ENCODE measurements at places on chromosomes 13 and 19. TPM values are rescaled to one million over a fixed set of nuclear protein-coding genes. Genes with fewer than 3 reads are reported as not detected.

The EDDM13 gene
- polyA plus RNA-seq: 0.43 TPM

The KISS1R gene
- 0.28 TPM for polyA plus RNA-seq

The TUBA3C gene
- polyA plus RNA-seq: not detected

DNA sequence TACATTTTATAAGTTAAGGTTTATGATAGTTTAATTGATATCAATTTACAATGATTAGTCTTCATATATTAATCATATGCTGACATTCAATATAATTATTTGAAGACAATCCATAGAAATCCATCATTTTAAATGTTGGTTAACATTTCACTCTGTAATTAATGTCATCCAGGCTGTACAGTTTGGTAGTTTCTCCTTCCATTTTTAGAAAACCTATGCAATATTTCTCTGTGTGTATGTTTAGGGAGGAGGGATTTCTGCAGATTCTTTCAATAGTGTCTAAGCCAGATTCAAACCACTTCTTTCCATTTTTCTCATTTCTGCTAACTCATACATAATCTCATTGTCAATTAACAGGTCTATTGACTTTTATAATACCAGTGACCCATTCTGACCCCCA lies 1159.0 kb upstream of the ATXN8OS start:
- no peak for DNase-seq

GRCh38 chr13:78993792-78994191 lies 334.8 kb upstream of the OBI1 start:
- DNase-seq: no peak

- no peak for DNase-seq
These were observed 66.1 kb downstream of the RFX2 start for GRCh38 chr19:6044056-6044805.

DNA sequence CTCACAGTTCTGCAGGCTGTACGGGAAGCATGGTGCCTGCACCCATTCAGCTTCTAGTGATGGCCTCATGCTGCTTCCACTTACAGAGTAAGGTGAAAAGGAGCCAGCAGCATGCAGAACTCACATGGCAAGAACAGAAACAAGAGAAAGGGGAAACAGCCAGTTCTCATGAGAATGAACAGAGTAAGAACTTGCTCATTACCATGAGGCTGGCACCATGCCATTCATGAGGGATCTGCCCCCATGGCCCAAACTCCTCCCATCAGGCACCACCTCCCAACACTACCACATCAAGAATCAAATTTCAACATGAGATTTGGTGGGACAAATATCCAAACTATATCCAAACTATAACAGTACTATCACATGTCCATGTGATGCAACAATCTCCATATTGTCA lies 72.1 kb downstream of the KATNAL1 start:
- DNase-seq: no peak

DNA sequence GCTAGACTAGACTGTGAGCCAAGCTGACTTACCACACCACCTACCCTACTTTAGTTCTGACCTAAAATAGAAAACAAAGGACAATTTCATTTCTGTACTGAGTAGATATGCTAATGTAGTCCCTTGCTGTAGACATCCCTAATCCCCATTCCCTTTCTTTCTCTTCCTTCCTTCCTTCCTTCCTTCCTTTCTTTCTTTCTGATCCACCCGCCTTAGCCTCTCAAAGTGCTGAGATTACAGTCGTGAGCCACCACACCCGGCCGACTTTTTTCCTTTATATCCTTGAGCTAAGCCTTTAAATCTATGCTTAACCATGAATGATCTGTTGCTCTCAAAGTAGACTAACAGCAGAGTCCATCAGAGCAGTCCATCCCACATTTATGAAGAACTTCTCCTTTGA lies 465.0 kb downstream of the SLITRK6 start:
- no peak for DNase-seq

GRCh38 chr13:96925916-96926628 lies 68.2 kb downstream of the OXGR1 start:
- no peak for DNase-seq

DNA sequence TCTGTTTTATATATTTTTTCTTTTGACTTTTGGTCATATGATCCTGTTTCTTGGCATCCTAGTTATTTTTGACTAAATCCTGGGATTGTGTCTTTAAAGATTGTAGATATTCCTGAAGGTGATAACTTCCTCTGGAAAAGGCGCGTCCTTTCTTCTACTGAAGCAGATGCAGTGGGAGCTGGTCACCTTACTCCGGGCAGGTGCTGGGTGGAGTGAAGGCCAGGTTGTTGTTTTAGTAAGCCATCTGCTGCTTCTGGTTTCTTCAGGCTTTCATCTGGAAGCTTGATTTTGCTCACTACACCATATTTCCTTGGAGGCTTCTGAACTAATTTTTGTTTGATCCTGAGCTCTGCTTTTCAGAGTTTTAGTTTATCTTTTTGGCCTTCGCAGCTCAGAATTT lies 21.5 kb downstream of the URI1 start:
- no peak for DNase-seq

- DNase-seq: no peak
These were observed 46.6 kb downstream of the PIN1 start for GRCh38 chr19:9881720-9882119.

GRCh38 chr19:41870401-41870873 lies 6.6 kb upstream of the CD79A start:
- DNase-seq: no peak

DNA sequence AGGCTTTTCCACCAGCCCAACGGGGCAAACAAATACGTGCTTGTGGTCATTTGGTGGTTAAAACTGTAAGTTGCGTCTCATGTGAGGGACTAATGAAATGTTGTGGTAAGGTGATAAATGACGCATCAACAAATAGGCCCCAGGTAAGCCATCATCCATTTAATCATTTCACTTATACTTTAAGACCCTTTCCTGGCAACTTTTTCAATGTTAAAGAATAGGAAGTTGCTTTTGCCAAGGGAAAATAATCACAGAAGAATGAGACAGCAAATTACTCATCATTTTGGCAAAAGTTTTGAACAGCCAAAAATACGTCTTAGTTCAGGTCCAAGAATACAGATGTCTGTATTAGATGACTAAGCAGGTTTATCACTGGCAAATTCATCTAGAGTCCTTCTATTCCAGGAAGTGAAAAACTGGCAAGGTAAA lies 660.4 kb downstream of the SLITRK1 start:
- DNase-seq: no peak

DNA sequence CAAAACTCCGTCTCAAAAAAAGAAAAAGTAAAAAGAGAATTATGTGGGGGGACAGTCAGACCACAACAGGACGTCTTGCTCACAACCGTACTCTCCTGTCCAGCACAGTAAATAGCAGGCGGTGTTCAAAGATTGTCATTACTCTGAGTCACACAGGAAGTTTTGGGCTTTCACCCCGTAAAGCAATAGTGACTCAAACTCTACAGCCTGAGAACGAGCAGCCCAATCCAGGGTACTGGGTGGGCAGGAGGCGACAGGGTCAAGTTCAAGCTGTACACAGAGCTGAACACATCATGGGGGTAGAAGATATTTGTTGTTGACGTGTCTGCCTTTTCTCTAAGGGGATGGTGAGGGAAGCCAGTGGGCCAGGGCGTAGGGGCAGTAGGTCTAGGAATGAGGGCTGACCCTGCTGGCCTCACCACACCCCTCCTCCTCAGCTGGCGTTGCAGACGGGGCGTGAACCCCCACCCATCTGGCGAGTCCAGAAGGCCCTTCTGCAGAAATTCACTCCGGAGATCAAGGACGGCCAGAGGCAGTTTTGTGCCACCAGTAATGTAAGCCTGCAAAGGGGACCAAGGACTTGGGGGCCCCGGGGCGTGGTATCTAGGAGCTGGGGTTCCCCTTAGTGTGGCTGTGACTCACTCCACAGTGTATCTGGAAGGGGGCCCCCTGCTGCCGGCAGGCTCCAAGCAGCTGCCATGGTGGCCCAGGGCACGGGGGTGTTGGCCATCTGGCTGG lies 23.3 kb downstream of the PRR12 start:
- DNase-seq: no peak

- no peak for DNase-seq
These were observed 2.5 kb upstream of the TMEM59L start for GRCh38 chr19:18610245-18610555.

DNA sequence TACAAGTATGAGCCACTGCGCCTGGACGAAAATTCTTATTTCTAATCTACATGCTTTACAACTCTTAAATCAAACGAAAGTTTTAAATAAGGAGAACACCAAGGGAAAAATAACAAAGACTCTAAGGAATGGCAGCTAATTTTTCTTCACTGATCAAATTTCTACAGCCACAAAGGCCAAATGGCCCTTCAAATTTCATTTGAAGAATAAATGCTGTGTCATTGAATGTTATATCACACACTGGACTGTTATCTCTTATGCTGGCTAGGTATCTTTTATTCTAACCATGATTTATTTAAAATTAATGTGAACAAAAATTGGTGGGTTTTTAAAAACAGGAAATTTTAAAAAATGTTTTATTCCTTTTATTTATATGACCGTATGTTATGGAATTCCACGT lies 14.1 kb downstream of the SMAD9 start:
- no peak for DNase-seq
